Activated CD4-positive, alpha-beta T cell treated with anti-CD3 and anti-CD28 coated beads, Interleukin-2, Interleukin-6, amounts not matched to agents 100 ng/mL and 50 ng/mL, durations not matched to agents 16 hours and 8 hours (primary cell): ENCODE measurements at places on chromosomes 7 and 10.
A peak's percentile ranks its signal among the peaks of the same experiment; 100 is the strongest.

- no peak for DNase-seq
Observed at GRCh38 chr7:106418526-106418925, 133.7 kb upstream of the NAMPT start.

GRCh38 chr10:118850418-118851061 is 95.8 kb upstream of the CACUL1 start:
- DNase-seq: peak; percentile 72

GRCh38 chr7:77382532-77382931 is 33.6 kb downstream of the GSAP start:
- DNase-seq: no peak

- no peak for DNase-seq
Observed at GRCh38 chr10:118058371-118058770, 11.6 kb upstream of the RAB11FIP2 start.

GRCh38 chr10:78416031-78417011 is 382.7 kb downstream of the RPS24 start:
- DNase-seq: no peak

DNA sequence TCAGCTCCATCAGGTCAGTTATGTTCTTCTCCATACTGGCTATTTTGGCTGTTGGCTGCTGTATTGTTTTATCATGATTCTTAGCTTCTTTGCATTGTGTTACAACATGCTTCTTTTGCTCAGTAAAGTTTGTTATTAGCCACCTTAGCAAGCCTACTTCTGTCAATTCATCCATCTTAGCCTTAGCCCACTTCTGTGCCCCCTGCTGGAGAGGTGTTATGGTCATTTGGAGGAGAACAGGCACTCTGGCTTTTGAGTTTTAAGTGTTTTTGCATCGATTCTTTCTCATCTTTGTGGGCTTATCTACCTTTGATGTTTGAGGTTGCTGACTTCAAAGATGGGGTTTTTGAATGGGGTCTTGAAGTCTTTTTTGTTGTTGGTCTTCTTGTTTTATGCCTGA is 204.6 kb upstream of the FOXP2 start:
- no peak for DNase-seq

DNA sequence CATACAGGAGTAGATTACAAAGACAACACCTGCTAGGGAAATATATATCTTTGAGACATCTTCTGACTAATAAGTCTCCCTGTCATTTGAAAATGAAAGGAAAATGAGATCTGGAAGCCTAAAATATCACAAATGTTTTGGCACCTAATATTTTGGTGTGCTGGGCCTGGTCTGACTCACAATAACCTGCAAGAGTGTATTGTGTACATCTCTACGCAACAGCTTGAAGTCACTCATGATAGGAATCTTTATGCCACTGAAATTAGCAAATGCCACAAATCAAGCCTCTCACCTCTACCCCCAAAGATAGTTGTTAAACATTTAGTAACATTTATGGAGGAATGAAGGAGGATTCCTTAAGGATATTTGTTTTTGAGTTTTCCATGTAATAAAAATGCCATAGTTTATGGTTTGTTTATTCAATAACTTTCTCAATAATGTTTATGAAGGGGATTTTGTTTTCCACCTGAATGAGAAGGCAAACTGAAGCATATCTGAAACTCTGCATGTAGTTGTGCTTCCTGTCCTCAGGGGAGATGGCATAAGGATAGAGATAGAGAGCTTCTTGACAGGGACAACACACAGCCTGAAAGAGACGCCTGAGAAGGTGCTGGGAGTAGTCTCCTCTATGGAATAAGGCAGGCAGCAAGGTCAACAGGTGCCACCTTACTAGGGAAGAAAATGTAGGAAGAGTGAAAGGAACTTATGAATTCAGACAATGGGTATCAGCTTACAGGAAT is 197.4 kb downstream of the AHR start:
- peak; percentile 11 for DNase-seq

GRCh38 chr10:26706206-26706605 is 8.7 kb downstream of the PDSS1 start:
- no peak for DNase-seq

GRCh38 chr7:103996017-103996551 is 6.6 kb upstream of the RELN start:
- DNase-seq: no peak

DNA sequence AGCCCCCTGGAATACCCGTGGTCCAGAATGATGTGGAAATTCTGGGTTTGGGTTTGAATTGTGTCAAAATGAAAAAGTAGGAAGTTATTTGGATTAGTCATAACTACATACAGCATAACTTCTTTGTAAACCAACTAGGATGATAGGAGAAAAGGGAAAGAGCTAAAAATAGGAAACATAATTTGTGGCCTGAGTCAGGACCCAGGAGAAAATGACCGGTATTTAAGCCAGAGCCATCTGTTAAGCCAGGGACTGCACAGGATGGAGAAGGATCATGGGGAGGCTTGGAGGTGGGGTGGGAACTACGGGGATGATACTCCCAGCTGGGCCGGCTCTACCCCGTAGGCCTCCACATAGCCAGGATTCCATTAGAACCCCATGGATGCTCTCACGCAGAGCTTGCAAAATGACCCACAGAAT is 98.6 kb downstream of the MYOF start:
- no peak for DNase-seq

- DNase-seq: no peak
Observed at GRCh38 chr7:151780631-151781030, 96.3 kb downstream of the PRKAG2 start.

- DNase-seq: no peak
Observed at GRCh38 chr7:40611095-40611871, 476.5 kb downstream of the SUGCT start.

GRCh38 chr10:104548090-104548489 is 93.0 kb upstream of the SORCS3 start:
- no peak for DNase-seq

GRCh38 chr7:73871163-73872011 is 10.4 kb downstream of the TMEM270 start:
- DNase-seq: no peak

DNA sequence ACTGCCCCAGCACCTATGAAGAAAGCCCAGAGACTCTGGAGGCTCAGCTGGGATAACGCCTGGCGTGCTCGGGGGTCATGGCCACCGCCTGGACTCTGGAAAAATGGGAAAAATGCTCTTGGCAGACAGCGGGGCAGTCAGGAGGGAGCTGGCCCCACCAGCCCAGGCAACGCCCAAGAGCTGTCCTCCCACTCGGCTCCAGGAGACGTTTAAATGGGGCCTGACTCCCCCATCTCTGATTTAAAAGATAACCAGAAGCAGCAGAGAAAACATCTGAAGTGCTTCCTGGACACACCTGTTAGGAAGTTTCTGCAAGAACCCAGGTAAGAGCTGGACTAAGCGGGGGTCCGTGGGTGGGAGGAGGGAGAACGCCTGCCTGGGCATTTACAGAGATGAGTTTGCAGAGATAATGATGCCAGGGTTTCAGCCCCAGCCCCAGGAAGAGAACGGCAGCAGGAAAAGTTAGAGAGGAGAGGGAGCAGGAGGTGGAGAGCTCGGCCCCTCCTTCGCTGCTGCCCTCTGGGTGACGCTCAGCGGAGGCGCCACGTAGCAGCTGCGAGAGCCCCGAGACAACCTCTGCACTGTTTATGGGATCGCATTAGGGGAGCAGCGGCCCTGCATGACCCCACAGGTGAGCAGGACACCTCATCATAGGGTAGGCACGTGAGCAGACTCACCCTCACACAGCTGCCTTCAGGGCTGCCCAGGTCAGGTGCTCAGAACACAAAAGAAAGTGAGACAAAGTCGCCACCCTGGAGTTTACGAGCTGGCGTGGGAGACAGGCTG is 83.5 kb upstream of the INSIG1 start:
- no peak for DNase-seq

DNA sequence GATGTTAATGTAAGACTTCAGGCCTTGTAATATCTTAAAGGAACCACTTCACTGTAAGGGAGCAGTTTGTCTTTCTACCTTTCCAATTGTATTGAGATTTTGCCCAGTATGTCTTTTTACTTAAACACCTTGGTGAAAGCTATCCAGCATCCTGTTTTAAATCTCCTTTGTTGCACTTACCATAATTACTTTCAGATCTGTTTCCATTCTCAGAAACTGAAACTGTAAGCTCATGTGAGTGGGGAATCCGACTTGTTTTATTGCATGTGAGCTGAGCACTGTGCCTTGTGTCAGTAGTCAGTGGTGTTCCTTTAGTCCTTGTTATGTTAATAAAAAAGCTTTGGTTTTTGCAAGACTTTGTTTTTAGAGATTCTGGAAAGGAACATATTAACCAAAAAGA is 42.2 kb downstream of the BMPR1A start:
- peak; percentile 44 for DNase-seq

- DNase-seq: no peak
Observed at GRCh38 chr10:122014652-122015248, 25.8 kb downstream of the TACC2 start.

- DNase-seq: no peak
Observed at GRCh38 chr10:114142018-114142417, 32.0 kb downstream of the CCDC186 start.

DNA sequence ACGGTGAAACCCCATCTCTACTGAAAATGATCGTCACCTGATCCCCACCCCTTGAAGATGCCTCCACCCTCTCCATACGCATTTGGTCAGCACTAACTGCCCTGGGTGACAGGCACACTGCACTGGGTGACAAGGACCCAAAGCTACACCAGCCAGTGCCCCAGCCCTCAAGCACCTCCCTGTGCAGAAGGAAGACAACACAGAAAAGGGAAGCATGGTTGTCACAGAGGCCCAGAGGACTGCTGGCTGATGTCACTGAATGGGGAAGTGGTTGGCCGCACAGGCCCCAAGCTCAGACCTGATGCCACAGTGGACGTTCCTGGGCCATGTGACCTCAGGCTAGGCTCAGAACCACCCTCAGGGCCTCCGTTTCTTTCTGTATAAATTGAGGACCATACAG is 4.2 kb upstream of the PILRA start:
- no peak for DNase-seq

DNA sequence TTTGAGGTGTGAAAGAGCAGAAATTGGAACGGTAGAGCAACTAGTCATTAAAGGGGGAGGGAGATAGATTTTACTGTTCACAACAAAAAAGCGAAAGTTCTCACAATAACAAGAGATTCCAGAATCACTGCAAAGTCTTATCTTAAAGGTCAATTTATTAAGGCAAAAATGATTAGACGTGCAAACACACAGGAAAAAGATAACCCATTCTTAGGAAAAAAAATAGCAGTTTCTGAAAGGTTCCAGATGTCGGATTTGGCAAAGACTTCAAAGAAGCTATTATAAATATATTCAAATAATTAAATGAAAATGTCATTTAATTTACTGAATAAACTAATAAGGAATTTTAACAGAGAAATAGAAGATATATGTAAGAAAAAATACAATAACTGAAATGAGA is 70.8 kb upstream of the GNAI1 start:
- no peak for DNase-seq

GRCh38 chr10:79061441-79062315 is 7.1 kb upstream of the ZMIZ1 start:
- no peak for DNase-seq

GRCh38 chr7:136938476-136938875 is 70.0 kb downstream of the CHRM2 start:
- DNase-seq: no peak

DNA sequence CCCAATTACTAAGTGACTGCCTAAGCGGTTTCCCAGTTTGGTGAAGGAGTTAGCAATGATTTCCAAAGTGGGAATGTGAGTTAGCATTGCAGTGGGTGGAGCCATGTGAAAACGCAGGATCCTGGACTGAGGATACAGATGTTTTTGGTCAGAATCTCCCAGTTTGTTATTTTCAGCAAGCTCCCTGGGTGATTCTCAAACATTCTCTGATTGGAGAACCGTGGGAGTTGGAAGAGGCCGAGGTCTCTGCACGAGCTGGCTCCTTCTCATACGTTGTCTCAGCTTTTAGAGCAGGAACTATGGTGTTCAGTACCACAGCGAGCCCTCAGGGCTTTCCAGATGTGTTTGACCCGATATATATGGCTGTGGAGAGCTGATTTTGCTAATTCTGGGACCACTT is 396.5 kb upstream of the NPVF start:
- DNase-seq: no peak

DNA sequence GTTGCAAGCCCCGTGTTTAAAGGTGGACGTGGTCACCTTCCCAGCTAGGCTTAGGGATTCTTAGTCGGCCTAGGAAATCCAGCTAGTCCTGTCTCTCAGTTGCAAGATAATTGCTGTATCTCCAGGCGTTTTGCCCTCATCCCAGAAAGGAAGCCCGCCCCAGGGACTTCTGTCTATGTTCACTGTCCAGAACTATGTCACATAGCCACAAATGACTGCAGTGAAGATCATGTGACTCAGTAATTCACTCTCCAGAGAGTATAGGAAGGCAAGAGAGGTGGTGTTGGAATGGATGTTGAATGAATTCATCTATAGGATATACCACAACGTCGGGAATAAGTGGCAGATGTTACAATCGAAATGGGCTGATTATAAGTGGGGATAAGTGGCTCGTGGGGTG is 349 bp upstream of the ERVW-1 start:
- no peak for DNase-seq

DNA sequence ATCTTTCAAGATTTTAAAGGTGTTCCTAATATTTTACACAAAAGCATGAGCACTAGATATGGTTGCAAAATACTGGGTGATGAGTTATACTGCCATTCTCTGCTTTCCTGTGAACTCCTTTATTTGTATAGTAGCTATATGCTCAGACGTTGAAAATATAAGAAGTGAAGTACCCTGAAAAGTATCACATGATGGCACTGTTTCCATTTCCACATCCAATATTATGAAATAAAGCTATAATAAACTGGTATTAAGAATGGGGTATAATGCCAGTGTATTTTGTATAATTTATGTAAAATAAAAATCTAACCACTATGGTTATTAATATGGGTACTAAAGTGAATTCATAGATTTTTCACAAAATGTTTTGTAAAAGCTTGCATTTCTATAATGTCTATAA is 79.6 kb upstream of the FOXP2 start:
- DNase-seq: no peak

DNA sequence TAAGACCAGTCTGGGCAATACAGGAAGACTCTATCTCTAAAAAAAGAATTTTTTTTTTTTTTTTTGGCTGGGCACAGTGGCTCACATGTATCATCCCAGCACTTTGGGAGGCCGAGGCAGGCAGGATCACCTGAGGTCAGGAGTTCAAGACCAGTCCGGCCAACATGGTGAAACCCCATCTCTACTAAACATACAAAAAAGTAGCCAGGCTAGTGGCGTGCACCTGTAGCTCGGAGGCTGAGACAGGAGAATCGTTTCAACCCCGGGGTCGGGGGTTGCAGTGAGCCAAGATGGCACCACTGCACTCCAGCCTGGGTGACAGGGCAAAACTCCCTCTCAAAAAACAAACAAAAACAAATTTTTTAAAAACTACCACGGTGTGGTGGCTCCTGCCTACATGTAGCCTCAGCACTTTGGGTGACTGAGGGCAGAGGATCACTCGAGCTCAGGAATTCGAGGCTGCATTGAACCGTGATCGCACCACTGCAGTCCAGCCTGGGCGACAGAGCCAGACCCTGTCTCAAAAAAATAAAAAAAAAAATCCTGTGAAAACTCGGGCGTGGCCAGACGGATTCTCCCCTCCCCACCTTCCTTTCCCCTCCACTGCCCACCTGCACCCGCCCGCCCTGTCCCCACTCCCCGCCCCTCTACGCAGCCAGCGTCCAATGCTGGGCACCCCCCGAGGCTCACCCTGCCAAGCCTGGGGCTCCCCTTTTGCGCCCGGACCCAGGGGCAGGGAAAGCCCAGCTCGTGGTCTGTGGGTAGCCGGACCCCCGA is 745 bp upstream of the ORAI2 start:
- DNase-seq: no peak

- DNase-seq: no peak
Observed at GRCh38 chr10:132459301-132460003, 62.5 kb downstream of the PWWP2B start.
